ENCODE measurements at places on chromosomes 12 and 14. TPM values are rescaled to one million over a fixed set of nuclear protein-coding genes. Genes with fewer than 3 reads are reported as not detected.

Gene HOXC10
- 7.5 TPM for total RNA-seq

Gene SLC5A8
- not detected for total RNA-seq

Gene CCDC198
- total RNA-seq = not detected

GRCh38 chr12:81759190-81760051, at the start of gene PPFIA2:
TSS of gene PPFIA2 (minus strand) at chr12:81759350.
- peak; percentile 1 for DNase-seq

Gene ANKRD33
- not detected for total RNA-seq

DNA sequence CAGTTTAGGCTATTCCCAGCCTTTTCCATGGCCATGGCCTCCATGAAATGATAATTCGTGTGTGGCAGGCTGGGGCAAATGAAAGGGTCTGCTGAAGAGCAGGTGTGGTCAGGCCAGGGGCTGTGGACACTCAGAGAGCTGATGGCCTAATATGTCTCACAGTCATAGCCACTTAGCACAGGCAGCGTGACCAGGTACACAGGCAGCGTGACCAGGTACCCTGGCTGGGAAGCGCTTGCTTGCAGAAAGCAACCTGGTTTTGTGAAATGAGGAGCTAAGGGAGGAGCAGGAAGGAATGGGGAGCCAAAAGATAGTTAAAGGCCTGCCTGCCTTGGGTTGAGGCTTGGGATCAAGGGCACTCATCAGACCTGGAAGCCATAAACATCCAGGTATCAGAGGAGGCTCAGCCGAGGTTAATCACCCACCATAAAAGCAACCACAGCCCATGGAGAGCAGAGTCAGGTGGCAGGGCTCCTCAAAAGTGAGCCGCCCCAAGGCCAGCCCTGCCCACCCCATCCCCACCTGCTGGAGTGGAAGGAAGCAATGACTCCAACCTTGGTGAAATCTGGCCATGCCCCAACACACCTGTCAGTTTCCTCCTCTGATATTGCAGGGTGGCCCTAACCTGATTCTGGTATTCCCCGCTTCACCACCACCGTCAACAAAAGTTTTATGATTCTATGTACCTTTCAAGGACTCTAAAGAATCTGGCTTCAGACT, 8.0 kb upstream of the KRT8 start:
- DNase-seq = no peak

GRCh38 chr14:51719955-51720354, 68.2 kb downstream of the FRMD6 start:
- no peak for DNase-seq

GRCh38 chr14:68392393-68393141, 400.3 kb downstream of the ZFP36L1 start:
- DNase-seq = no peak

DNA sequence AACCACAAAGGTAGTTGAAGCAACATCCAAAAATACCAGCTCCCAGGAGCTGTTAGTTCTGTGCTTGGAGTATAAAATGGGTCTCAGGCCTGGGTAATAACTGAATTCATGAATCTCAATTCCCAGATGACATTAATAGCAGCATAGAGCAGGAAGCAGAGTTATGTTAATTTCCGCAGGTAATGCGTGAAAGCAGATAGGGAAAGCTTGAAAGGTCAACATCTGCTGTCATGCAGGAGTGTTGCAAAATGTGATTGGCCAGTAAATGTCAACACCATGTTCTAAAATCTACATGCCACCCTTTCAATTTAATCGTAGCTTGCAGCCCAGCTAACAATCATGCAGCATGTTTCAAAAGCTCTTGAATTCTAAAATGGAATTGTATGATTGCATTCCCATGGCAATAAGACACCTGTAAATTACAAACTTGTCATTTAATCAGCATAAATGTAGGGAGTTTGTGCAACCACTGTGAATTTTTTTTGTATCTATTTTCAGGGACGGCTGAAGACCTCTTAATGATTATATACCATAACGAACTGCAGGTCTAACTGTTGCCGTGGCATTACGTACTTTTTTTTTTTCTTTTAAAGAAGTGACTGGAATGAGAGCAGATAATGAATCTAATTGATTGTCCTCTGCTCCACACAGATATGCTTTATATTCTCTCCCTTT, 635.8 kb upstream of the FOXG1 start:
- DNase-seq = no peak

DNA sequence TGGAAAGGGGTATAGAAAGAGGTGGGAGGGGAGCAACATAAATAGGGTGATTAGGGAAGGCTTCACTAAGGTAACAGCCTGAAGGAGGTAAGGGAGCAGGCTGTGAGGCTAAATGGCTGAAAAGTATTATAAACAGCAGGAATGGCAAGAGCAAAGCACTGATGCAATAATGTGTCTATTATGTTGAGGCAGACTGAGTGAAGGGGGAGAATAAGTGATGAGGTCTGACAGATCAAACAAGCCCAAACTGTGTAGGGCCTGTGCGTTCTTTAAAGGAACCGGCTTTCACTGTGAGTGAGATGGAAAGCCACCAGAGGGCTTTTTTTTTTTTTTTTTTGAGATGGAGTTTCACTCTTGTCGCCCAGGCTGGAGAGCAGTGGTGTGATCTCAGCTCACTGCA, 6.7 kb upstream of the VCPKMT start:
- DNase-seq = no peak

DNA sequence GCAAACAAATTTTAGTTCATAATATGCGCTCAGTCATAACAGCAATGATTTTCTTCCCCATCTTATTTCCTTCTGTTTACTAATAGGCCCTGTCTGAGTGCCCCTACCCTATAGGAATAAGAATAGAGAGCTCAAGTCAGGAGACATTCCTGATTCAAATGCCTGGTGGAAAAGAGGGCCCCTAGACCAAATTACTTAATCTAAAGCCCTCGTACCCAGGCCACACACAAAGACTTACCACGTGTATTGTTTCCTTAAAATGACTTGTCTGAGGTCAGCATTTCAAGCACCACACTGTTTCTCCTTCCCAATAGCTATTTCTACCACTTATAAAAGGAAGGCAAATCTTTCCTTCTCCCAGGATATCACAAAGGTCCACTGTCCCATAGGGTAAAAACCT, 314.9 kb upstream of the TMTC1 start:
- DNase-seq = no peak

DNA sequence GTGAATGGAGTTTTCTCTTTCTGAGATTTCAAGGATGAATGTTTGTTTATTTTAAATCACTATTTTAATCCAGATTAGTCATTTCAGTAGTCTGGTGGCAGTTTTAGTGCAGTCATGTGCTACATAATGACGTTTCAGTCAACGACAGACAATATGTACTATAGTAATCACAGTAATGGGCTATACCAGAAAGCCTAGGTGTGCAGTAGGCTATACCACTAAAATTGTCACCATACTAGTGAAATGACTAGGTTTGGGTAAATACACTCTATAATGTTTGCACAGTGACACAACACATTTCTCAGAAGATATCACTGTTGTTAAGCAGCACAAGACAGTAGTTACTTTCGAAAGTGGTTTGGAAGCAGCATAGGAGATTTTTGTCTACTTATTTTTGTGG, 203.1 kb downstream of the ETNK1 start:
- DNase-seq = no peak

Gene BHLHE41
- 4.0 TPM for total RNA-seq

GRCh38 chr12:61915420-61915819, 344.8 kb upstream of the USP15 start:
- no peak for DNase-seq

- DNase-seq = peak; percentile 98
These were observed 21.1 kb upstream of the LGALS3 start for GRCh38 chr14:55107766-55108554.

Gene SMCO2
- total RNA-seq = not detected

DNA sequence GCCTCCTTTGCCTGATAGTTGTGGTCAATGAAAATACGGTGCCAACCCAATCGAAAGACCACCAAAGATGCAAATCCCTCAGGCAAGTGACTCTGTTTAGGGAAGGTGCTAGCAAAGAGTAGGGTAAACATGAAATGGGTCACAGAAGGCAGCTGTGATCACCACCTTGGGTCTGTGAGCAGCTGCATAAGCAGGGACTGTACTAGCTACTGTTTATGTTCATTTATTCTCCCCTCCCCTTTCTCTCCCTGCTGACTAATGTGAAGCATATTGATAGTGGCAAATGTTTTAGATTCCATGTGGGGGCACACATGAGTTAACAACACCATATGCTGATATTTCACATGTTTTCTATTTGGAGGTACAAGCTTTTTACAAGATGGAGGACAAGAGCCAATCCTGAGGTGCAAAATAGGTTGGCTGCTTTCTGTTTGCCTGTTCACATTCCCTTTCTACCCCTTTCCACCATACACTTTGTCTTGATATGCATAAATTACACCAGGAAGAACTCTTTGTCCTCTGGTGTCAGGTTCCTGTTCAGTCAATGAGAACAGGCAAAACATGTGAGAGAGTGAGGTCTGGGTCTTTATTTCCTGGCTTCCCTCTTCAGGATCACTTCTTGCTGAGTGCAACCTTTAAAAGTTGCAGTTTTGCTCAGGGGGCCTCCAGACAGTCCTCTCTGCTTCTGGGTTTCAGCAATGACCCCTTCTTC, 71.1 kb downstream of the AVPR1A start:
- peak; percentile 71 for DNase-seq

All from LHCN-M2 (cell line).